CD4-positive, alpha-beta T cell treated with Interleukin-15 for 1 hour (primary cell): ENCODE measurements at places on chromosomes 7 and 10.

- DNase-seq = no peak
Measured at GRCh38 chr10:35203745-35204144, 77.1 kb downstream of the CREM start.

DNA sequence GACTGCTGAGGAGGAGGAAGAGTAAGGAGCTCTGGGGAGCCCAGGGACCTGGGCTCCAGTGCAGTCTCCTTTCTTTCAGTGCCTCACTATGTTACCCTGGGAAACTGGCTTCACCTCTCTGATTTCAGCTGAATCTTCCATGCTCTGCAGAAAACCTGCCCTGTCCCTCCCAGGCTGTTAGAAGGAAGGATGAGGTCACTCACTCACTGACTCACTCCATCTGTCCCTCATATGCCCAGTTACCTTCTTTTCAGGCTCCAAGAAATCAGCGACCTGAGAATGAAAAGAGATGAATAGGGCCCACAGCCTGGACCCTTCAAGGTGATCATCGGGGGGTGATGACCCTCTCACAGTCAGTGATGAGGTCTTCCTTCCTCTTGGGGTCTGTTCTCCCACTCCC is 481 bp downstream of the SFTPA2 start:
- DNase-seq = no peak

DNA sequence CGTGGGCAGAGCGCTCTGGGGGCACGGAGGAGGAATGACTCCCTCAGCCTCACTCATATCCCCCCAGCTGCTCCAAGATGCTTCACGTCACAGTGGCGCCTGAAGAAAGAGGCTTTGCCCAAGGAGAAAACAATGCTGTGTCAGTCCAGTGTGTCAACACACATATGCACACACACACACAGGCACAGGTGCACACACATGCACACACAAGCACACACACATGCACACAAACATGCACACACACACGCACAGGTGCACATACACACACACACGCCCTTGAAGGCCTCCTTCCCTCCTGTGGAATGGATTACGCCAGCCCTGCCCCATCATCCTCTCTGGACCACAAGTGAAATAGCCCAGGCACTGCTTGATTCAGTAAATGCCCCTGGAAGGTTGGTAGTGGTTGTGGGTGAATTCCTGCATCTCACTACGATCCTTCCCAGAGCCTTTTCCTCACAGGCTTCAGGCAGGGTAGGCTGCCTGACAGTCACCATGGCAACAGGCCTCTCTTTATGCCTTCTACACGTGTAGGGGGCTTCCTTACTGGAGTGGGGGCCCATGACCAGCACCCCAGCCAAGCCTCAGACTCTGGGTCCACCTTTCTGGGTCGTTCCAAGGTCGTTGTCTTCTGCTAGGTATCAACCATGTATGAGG is 371.5 kb upstream of the PODXL start:
- no peak for DNase-seq

DNA sequence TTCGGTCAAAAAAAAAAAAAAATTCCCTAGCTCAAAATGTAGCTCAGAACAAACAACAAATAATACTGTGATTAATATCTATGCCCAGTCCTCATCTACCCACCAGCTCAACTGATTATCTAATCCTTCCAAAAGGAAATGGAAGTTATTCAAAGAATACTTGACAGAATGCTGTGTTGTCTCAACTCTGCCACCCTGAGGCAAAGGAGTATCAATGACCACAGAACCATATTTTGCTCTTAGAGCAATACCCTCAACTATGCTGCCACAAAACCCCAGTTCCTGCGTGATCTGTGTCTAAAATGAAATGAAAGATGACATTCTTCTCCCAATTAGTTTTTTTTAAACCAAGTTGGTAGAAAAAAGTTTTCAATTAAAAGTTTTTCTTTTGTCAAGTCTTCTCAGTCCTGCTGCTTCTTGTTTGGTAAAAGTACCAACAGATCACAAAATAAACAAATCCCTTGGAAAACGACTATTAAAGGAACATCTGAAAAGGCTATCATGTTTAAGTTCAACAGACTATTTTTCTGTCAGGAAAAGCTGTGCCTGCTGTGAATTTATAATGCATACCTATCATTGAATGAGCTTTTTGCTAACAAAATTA is 21.6 kb downstream of the RBM28 start:
- DNase-seq = no peak

DNA sequence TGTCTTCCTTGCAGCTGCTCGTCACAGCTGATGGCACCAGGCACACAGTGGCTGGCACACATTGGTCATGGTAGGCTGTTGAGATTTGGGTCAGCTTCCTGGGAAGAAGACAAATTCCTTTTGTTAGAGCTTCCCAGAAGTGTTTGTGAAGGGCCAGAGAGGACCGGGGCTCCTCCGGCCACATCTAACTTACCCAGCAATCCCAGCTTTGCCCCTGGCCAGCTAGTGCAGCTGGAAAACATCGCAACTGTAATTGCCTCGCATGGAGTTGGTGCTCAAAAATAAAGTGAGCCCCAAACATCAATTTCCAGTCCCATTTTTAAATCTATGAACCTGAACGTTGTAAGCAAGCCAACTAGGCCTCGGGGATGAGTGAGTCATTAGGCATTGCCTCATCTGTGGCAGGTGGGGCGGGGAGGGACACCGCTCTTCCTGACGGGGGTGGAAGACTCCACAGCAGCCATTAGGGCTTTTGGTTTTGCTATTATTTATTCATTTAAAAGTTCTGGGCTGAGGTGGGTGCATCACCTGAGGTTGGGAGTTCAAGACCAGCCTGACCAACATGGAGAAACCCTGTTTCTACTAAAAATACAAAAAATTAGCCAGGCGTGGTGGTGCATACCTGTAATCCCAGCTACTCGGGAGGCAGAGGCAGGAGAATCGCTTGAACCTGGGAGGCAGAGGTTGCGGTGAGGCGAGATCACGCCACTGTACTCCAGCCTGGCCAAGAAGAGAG is 12.4 kb downstream of the CPA5 start:
- no peak for DNase-seq

DNA sequence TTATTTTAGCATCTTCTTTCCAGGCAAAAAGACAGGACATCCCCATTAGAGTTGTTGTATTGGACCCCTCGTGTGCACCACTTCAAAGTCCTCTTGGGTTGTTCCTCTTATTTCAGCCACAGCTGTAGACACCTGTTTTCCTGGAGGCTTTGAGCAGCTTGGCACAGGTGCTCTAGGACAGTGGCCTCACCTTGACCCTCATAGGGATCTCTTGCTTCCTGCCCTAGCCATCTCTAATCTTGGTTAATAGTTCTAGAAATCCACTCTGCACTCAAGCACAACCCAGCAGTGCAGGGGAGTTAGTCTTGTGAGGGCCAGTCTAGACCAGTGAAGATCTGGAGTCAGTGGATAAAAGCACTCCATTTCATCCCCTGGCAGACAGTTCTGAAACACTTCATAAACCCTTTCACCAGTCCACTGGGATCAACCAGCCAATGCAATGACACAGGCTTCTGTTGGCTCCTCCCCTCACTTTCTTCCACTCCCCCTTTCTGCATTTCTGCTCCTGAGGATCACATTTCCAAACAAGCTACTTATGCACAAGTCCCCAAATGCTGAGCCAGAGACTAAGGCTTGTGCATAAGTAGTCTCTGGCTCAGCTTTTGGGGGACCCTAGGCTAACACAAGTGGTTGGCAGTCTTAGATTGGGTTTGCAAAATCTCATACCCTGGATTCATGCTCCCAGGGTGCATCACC is 131.5 kb upstream of the LAMB4 start:
- no peak for DNase-seq

- DNase-seq = no peak
Measured at GRCh38 chr7:46832136-46832535, 749.8 kb downstream of the TNS3 start.

DNA sequence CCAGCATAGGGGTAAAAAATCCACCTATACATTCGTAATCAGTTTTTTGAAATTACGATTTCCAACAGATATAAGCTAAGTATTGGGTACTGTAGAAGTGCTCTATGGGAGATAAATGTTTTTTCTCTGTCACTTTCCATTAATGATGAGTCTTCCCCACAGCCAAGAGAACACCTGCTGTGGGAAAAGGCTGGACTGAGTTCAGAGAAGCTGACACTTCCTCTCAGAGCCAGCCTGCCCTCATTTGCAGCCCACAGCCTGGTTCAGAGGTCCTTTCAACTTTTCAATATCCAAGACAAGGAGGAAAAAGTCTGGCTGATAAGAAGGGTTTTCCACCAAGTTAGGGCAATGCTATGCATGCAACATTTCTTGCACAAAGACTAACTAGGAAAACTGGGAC is 64.5 kb upstream of the DNAJB12 start:
- no peak for DNase-seq

- DNase-seq = no peak
Measured at GRCh38 chr7:117502331-117502730, 22.5 kb downstream of the CFTR start.

GRCh38 chr10:46556515-46557318 is at the start of gene GPRIN2:
Gene GPRIN2, minus strand, starts transcription at chr10:46556658. Its CDS starts 5,922 bp downstream, at chr10:46550736.
- no peak for DNase-seq

- no peak for DNase-seq
Measured at GRCh38 chr7:35728412-35729060, 33.6 kb upstream of the HERPUD2 start.

DNA sequence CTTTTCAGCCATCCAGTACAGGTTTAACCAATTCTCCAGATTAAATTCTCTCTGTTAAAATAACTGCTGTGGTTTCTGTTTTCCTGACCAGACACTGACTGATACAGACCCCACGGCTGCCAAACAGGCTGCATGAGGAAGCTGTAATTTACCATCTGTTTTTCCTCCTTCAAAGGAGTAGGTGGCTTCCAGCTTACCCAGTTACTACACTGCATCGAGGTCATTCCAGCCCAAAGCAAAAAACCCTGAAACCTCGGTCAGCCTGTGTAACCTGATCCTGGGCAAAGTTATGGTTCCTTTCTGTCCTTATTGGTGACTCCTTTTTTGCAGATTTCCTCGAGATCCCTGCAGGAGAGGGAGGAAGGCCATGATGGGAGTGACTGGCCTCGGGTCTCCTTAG is 27.9 kb upstream of the LOXL4 start:
- no peak for DNase-seq

DNA sequence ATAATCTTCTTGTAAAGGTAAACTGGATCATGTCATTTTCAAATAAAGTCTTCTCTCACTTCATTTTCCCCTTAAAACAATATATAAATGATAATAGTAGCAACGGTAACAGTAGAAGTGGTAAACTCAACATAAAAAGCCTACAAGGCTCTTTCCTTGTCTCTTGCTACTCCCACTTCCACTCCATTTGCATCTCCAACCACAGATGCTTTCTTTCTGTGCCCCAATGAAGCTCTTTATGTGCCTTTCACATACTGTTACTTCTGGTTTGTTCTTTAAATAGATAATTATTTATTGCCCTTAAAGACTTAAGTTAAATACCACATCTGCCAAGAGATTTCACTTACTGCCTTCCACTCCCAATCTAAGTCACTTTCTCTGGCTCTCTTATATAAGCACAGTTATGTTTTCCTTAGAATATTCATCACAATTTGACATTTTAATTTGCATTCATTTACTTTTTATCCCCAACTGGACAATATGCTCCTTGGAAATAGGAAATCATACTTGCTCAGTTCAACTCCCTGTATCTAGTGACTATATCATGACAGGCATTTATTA is 149.9 kb downstream of the CRPPA start:
- DNase-seq = no peak

DNA sequence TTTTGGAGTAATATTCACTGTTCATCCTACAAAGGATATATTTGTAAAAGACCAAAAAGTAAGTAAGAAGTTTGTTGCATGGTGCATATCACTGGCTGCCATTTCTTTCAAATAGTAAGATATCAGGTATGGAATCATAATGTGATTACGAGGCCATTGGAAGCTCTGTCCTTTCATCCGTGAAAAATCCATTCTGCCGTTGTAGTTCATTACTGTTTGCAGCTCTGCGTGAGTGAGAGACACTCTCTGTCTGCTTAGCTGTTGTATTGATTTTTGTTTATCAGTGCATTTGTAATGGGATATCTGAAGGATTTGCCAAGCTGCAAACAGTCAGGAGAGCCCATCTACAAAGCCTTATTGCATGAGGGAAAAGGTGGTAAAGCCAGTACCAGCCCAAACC is 44.1 kb upstream of the SLC39A12 start:
- DNase-seq = no peak

- DNase-seq = no peak
Measured at GRCh38 chr7:108813251-108814014, 243.8 kb downstream of the DNAJB9 start.

GRCh38 chr10:103276896-103277712 is at the start of gene INA:
Gene INA, plus strand, starts transcription at chr10:103277138. Its CDS starts 74 bp downstream, at chr10:103277212.
- DNase-seq = no peak

DNA sequence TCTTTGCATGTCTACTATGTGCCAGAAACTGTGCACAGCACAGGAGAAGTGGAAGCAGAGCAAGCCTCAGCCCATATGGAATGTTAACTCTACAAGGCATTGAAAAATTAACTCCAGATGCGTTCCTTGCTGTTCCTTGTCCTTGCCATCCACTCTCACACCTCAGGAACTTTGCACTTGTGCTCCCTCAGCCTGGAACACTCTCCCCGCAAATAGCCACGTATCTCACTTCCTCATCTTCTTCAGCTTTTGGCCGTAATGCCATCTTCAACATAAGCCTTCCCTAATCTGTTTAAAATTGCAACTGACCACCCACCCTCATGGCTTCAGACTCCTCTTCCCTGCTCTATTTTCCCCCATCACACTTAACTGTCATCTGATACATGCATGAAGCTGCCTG is 83.2 kb upstream of the CAPZA2 start:
- no peak for DNase-seq

DNA sequence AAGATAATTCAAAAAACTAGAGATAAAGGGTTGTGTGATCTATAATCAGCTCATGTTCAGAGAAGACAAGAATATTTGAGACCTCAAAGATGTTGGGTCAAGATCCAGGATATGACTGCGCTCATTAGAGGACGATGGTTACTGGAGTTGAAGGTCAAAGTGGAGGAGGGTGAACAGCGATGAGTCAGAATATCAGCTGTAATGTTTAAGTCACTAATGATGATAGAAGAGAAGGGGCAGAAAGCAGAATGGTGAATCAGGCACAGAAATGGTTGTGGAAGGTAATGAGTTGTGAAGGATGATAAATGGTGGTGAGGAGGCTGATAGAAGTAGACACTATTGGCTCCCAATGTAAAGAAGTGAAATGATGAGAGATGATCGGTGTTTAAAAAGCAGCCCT is 540.3 kb downstream of the INHBA start:
- DNase-seq = no peak

GRCh38 chr7:145398758-145399157 is 562.9 kb upstream of the TPK1 start:
- no peak for DNase-seq

- no peak for DNase-seq
Measured at GRCh38 chr7:152340161-152340560, 95.6 kb downstream of the KMT2C start.

DNA sequence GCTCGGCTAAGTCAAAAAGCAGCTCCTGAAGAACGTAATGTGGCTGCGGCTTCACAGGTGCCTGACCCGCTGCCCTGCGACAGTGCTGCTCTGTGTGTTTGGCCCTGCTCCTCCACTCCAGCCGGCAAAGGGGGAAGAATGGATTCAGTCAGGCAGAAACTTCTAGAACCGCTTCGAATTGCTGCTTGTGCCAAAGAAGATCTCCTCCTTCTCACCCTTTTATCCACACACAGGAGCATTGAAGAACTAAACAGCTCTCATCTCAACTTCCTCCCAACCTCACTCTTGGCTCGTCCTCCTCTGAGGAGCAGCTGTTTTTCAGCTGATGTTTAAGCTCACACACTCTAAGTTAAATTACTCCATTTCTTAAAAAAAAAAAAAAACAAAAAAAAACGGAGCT is 651.4 kb downstream of the INHBA start:
- DNase-seq = no peak

GRCh38 chr10:132443605-132443982 is 46.6 kb downstream of the PWWP2B start:
- peak; percentile 85 for DNase-seq
